ENCODE measurements at places on chromosomes 6 and 20. TPM values are rescaled to one million over a fixed set of nuclear protein-coding genes. Genes with fewer than 3 reads are reported as not detected.

DNA sequence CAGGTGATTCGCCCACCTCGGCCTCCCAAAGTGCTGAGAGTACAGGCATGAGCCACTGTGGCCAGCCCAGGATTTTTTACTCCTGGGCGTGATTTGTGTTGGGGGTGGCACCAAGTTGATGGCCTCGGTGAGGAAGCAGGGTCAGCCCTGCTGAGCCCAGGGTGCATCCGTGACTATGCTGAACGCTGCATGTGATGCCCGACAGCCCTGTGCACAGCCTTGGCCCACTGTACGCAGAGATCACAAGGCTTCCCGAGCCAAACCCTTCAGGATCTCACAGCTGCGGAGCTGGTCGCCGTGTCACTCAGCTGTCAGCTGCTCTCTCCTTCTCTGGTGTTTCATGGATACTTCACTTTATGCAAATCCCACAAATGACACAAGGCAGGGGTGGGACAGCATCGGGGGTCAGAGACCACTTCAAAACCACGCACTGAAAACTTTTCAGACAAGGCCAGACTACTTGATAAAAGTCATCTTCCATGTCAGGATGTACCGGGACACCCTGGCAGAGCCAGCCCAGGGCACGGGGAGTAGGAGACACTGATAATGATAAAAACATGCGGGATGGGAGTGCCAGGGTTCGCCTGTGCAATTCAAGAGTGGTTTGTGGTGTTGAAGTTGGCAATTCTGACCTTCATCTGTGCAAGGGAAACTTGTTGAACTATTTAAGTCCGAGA is 31.2 kb upstream of the RPS6KA2 start:
- no peak for DNase-seq

SLC25A27 gene
- 2.3 TPM for total RNA-seq

DNA sequence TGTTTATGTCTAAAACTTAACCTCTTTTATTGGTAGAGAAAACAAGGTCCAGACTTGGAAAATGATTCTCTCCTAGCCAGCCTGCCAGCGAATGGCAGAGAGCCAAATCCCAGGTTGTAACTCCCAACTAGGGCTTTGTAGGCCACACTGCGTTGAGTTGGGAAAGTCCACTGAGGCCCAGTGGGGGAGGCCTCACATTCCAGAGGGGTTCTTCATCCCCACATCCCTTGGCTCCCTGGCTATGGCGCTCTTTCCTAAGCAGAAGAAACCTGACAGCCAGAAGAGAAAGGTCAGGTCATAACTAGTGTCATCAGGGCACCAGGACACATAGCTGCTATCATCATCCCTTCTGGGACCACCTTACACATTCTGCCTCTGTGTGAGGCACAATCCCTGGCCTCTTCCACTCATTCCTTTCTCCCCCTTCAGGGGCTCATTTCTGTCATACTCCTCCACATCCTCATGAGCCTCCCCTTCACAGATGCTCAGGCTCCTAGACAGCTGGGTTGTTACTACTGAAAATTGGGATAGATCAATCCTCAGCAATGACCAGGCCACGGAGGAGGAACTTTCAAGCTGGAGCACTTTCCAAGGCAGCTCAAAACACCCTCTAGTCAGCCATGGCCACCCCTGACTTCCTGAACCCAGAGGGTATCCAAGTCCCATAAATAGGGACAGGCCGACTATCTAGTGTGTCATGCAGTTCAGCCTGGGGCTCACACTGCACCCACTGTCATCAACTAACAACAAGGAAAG is 48.6 kb downstream of the TCP11 start:
- DNase-seq: no peak

DNA sequence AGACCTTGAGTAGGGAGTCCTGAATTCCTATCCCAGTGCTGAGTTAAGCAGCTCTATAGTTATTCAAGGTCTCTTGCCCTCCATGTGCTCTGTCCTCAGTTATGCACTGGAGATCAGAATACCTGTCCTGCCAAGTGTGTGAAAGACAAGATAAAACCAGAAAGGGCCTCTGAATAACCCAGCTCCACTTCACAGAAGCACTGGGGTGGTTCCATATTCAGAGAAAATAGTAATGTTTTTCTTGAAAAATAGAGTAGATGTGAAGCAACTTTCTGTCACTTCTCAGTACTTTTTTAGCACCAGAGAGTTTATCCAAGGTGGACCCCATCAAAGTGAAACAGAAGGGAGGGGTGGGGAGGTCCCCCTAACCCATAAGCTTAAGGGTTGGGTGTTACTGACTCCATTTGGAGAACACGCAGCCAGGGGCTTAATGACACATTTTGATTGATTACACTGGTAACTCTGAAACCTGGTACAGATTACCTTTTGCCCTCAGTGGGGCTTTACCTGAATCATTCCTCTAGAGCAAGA is 509.8 kb upstream of the JARID2 start:
- no peak for DNase-seq

TRERF1 gene
- 25.9 TPM for total RNA-seq

ELOVL2 gene
- not detected for total RNA-seq

MYBL2 gene
- total RNA-seq: not detected

TMC2 gene
- not detected for total RNA-seq

DNA sequence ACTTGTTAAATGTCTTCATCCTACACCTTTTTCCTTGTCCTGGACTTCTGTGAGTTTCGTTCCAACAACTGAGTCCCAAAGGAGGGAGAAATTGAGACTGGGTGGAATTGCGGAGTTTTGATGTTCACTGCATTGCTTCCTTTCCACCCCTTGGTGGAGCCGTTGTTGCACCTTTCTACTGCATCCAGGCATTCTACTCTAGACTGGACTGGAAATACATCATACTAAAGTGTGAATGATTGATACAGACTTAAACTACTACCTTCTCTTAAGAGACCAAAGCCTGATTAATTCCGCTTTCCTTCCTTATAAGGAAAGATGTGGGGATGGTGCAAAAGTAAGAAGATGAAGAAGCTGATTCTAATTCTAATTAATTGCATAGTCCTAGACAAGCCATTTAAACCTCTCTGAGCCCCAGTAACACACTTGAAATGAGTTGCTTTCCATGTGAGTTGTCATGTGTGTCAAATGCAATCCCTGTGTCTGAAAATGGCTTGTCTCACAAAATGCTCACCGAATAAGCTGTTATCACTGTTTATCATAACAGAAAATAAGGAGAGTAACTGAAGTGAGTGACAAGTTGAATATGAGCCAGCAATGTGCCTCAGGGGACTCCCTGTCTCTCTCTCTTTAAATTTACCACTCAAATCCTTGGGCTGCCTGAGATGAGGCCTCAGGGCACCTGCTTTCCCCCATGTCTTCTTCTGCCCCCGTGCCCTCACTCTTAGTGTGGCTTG is 338.3 kb upstream of the CHD6 start:
- DNase-seq: no peak

DSP gene
- total RNA-seq: not detected

BCKDHB gene
- total RNA-seq: 11.8 TPM

DYNLT2 gene
- 4.6 TPM for total RNA-seq

SLC35D3 gene
- total RNA-seq: not detected

- peak; percentile 64 for DNase-seq
Measured at GRCh38 chr20:51542571-51543421, at the start of gene NFATC2. Gene NFATC2 (minus strand): TSS chr20:51542719. CDS start chr20:51542499, 220 bp downstream.

DNA sequence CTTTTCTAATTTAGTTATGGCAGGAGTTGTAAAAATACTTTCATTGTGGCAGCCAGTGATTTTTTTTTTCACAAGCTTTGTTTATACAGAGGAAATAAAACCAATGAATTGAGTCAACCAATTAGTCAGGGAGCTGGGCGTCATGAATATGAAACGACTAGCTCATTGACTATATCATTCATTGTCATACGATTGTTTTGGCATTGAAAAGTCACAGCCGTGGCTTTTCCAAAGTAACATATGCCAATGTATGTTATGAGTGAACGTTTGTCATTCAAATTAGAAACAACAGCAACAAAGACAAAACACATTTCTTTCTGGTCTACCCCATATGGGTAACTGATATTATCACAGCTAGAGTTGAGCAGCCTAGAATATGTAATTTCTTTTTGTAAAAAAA is 810.6 kb downstream of the EPHA7 start:
- DNase-seq: no peak

- DNase-seq: peak; percentile 76
Measured at GRCh38 chr6:32668226-32668747, 1.8 kb upstream of the HLA-DQB1 start.

DNA sequence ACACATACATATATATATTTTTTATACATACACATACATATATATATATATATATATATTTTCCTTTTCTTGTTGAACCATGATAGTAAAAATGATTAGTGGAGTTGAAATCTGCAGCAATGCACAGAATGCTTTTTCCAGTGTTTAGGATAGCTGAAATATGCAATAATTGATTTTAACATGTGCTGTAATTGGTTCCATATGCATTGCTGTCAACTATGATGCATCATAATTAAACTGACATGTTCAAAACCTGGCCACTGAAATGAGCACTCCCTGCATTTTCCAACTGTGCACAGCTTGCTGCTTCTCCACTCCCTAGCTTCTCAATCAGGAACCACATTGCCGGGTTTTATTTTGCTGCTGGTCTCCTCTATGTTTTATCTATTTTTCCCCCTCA is 358.3 kb downstream of the PAX1 start:
- no peak for DNase-seq
